NCI-H1436 treated with DMSO at 0.1 percent for 48 hours (cell line): ENCODE measurements at places on chromosomes 7 and 10.

GRCh38 chr10:13791483-13791882 is 204.7 kb downstream of the PRPF18 start:
- DNase-seq = no peak

GRCh38 chr7:48091506-48092433 is 2.7 kb downstream of the UPP1 start:
- DNase-seq = no peak

DNA sequence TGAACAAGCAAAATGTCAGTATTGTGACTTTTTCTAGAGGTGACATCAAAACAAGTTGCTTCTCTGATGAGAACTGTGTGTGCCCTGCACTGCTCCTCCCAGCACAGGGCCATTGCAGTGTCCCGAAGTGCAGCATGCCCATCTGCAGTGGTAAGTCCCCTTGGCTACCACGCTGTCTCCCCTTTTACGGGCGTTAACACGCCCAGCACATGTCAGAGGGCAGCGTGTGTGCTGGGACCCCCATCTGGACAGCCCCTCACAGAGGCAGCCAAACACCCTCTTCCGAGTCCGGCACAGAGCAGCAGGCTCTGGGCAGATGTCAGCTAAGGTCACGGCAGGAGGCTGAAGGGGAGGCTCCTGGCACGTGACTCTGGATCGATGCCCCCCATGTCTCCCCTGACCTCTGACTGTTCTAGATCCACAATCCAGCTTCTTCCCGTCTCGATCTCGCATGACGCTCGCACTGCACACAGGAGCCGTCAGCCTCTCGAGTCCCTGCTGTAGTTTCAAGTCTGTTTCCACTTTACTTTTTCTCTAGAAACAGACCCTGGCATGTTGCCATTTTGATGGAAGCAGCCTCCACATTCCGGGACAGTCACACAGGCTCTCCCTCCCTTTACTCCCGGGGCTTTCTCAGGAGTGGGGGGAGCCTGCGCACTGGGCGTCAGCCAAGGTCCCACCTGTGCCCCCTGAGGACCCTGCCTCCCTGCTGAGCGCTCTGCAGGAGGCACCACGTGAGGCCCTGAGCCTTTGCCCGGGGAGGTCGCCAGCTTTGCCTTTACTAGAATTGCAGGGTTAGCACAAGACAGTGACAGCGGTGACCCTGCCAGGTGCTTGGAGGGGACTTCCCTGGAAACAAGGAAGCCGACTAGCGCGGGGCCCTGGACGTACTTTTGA is 133.8 kb downstream of the TCERG1L start:
- DNase-seq = no peak

- DNase-seq = no peak
Observed at GRCh38 chr10:47374611-47375536, 9.2 kb downstream of the ZNF488 start.

DNA sequence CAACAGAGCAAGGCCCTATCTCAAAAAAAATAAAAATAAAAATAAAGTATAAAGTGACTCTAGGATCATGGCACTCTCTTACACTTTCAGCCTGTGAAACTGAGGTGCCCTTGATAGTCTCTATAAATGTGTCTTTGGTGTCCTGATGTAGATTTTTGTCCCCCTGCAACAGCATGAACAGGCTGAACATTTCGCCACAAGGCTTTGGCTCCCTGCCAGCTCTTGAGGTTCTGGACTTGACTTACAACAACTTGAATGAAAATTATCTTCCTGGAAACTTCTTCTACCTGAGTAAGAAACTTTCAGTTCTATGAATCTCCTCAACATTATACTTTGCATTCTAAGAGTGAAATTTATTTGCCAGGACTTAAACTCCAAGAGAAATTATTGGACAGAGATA is 48.1 kb upstream of the BMS1 start:
- DNase-seq = no peak

- no peak for DNase-seq
Observed at GRCh38 chr7:107394276-107394675, 75.6 kb upstream of the GPR22 start.

DNA sequence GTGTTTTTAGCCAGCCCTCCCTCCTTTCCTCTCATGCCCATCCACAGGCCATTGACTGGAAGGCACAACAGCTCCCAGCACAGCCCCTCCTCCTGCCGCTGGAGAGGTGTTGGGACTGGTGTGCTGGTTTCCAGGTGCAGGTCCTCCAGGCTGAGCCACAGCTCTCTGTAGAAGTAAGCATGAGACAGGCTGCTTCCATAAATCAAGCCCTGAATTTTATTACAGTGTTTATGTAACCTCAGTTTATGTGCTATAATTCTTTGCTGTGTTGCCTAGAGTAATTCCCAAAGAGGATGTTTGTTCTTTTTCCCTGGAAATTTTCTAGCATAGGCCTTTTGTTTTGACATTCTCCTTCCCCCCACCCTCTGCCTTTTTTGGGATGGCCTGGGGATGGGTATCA is 445.8 kb downstream of the AUTS2 start:
- no peak for DNase-seq

GRCh38 chr10:103144041-103144440 is 49.0 kb downstream of the NT5C2 start:
- no peak for DNase-seq

GRCh38 chr10:132335189-132336063 is 3.4 kb downstream of the LRRC27 start:
- no peak for DNase-seq

DNA sequence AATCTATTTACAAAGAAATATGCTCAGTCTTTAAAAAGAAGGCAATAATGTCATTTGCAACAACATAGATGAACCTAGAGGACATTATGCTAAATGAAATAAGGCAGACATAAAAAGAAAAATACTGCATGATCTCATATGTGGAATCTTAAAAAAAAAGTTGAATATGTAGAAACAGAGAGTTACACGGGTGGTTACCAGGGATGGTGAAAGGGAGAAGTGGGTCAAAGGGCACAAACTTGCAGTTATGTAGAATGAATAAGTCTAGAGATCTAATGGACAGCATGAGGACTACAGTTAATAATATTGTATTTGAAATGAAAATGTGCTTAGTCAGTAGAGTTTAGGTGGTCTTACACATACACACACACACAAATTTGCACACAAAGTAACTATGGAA is 88.2 kb upstream of the CCDC71L start:
- DNase-seq = no peak

- DNase-seq = no peak
Observed at GRCh38 chr10:115001506-115002381, 63.7 kb downstream of the TRUB1 start.

DNA sequence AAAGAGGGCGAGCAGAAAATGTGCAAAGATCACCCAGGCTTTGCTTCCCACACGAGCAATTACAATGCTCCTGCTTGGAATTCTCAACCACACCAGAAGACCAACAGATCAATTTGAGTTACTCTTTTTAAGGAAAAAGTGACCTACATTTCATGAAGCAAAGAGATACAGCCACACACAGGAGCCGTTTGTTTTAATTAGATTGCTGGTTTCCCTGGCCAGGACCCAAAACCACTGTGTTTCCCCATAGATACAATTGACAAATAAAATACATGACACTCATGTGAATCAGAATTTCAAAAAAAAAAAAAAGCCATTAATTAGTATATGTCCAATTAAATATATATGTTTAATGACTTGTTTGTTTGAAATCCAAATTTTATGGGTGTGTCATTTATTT is 458.3 kb downstream of the PLXDC2 start:
- no peak for DNase-seq

DNA sequence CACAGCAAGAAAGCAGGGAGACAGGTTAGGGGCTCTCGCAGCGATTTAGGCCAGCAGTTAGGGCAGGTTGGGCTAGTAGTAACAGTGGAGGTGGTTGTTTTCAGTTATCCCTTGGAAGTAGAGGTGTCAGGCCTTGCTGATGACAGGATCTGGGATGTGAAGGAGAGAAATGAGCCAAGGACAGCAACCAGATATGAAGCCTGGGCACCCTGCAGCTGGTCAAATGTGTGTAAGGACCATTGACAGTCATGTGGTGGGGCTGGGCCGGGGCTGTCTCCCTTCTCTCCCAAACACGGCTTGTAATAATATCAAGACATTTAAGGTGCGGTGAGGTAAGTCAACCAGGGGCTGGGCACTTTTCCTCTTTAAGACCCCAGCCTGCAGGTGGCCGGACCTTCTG is 112.5 kb upstream of the IGFBP3 start:
- no peak for DNase-seq

DNA sequence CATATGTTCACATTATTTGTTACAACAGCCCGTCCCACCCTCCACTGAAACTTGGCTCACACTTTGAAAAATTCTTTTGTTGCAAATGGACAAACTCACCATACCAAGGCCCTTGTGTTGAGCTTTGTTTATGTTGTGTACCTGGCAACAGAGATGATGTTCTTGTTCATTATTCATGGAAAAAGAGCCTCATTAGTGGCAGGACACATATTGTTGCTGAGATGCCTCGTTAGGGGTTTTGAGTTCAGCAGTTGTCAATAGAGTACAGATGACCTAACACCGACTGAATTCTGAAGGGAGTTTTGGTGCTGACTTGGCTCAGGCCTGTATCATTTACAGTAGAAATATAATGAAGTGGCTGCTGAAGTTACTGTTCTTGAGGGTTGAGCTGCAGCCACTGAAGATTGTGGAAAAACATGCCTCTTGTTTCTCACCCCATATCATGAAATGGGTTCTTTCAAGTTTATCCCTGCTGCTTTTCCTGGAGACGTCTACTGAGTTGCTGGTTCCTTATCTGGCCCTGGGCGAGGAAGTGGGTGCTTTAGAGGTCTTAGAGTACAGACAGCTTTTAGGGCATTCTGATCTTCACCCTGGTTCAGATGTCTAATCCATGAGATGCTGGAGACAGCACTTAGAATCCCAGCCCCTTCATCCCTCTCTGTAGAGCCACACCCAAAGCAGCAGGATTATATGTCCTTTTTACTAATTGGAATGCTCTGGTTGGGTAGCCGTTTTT is 149.7 kb downstream of the WNT2 start:
- DNase-seq = no peak

GRCh38 chr7:15747301-15747700 is 60.8 kb upstream of the MEOX2 start:
- DNase-seq = no peak

- DNase-seq = no peak
Observed at GRCh38 chr10:17153321-17153720, 23.7 kb upstream of the CUBN start.

GRCh38 chr10:11612021-11613001 is 861 bp upstream of the USP6NL start:
- no peak for DNase-seq

GRCh38 chr7:33155811-33156210 is 26.4 kb downstream of the BBS9 start:
- DNase-seq = no peak

- DNase-seq = no peak
Observed at GRCh38 chr10:992871-993270, 4.6 kb downstream of the GTPBP4 start.

- no peak for DNase-seq
Observed at GRCh38 chr10:45557275-45557905, 115.2 kb downstream of the ZFAND4 start.

DNA sequence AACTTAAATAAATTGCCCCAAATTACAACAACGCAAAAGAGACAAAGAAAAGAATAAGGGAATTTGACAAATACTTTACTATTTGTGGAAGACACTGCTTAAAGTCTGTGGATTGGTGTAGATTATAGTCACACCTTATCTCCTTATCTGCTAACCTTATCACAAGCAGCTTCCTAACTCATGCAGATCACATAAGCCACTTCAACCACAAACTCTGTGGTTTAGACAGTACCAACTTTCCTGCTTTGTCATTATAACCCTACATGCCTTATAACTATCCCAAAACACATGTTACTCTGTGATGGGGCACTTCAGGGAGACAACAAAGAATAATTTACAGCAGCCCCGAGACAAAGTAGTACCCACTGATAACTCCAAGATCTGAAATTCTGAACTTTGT is 41.5 kb upstream of the PPP3CB start:
- DNase-seq = no peak

- DNase-seq = no peak
Observed at GRCh38 chr7:131605280-131605878, 49.0 kb upstream of the PODXL start.

DNA sequence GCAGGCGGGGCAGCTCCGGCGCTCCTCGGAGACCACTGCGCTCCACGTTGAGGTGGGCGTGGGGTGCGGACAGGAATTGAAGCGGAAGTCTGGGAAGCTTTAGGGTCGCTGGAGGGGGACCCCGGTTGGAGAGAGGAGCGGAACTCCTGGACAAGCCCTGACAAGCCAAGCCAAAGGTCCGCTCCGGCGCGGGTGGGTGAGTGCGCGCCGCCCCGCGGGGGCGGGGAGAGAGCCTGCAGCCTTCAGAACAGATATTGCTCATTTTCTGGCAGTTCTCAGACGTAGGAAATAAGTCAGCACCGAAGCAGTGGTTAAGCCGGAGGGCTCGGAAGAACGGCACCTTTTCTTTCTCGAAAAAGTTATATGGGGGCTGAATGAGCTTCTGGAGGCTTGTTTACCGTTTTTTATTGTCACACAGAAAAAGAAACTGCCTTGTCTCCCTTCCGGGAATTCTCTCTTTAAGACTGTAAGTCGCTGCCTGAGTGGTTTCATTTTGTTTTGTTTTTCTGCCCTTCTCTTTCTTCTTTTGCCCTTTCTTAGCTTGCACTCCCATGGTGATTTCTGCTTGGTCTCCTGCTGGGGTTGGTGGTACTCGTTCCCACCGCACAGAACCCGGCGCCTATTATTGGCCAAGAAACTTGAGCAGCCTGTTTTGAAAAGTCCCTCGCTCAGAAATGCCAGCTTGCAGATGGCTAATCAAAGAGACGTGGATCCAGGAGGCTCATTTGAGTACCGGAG is 732 bp downstream of the FAS start:
- DNase-seq = no peak

GRCh38 chr10:48232717-48233447 is 41.6 kb downstream of the FRMPD2 start:
- DNase-seq = no peak

DNA sequence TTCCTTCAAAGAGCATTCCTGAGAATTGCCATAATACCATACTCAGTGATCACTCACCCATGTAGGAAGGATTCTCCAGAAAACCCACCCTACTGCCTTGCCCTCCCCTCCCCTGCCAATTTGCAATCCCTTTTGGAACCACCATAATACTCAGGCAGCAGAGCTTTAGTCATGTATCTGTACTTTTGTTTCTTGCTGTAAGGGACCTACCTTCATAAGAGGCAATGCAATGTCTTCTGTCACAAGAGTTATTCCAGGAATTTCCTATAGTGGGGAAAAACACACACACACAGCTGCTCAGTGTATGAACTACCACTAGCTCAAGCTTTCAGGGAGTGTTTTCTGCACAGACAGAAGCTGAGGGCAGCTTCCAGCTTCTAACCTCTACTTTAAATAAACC is 67.0 kb downstream of the GSAP start:
- DNase-seq = no peak

GRCh38 chr7:136103545-136104268 is 126.5 kb upstream of the MTPN start:
- no peak for DNase-seq

- DNase-seq = no peak
Observed at GRCh38 chr7:157604661-157605381, 268.0 kb downstream of the DNAJB6 start.

- no peak for DNase-seq
Observed at GRCh38 chr10:123021517-123021916, 12.7 kb downstream of the ACADSB start.

- DNase-seq = no peak
Observed at GRCh38 chr10:67784474-67784873, 53.5 kb downstream of the DNAJC12 start.
